ENCODE measurements at places on chromosomes 3 and 15. TPM values are rescaled to one million over a fixed set of nuclear protein-coding genes. Genes with fewer than 3 reads are reported as not detected.

The SPATA12 gene
- not detected for total RNA-seq

The TGM4 gene
- not detected for total RNA-seq

The SLC2A2 gene
- total RNA-seq, result not detected

The SLC22A14 gene
- 0.66 TPM for total RNA-seq

The ZNF445 gene
- 11.7 TPM for total RNA-seq

The PPP2R3A gene
- total RNA-seq, result 9.6 TPM

The ASB14 gene
- not detected for total RNA-seq

The DMXL2 gene
- 29.5 TPM for total RNA-seq

The SLC27A2 gene
- total RNA-seq, result 0.26 TPM

The TF gene
- total RNA-seq, result 0.20 TPM

The PHC3 gene
- total RNA-seq, result 31.9 TPM

The NTRK3 gene
- 1.5 TPM for total RNA-seq

The ARPIN gene
- 11.9 TPM for total RNA-seq

The GOLGA6A gene
- 0.07 TPM for total RNA-seq

The DCBLD2 gene
- total RNA-seq, result 450 TPM

The KNG1 gene
- not detected for total RNA-seq

The ARGFX gene
- not detected for total RNA-seq

The SOX14 gene
- not detected for total RNA-seq
